Left kidney (tissue), 8 donors: ENCODE measurements at places on chromosomes 16 and 17. TPM values are rescaled to one million over a fixed set of nuclear protein-coding genes. Genes with fewer than 3 reads are reported as not detected.

GRCh38 chr17:50308666-50309065 is 34.4 kb downstream of the TMEM92 start:
- no peak for DNase-seq

Gene MFSD11
- polyA plus RNA-seq: 32.6 TPM

DNA sequence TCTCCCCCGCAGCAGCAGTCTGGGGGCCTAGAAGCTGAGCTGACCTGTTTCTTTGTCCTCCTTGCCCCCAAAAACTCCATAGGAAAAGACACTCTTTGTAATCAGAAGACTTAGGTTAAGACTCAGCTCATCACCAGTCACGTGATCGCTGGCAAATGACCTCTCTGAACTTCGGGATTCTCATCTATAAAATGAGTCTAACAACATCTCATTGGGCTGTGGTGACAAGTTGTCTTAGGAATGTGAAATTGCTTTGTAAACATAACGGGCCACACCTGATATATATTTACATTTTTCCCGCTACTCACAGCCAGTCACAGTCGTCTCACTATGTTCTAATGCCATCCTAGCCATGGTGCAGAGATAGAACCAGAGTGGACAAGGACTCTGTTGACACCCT is 86.0 kb upstream of the LHX1 start:
- no peak for DNase-seq

GRCh38 chr17:54992797-54993639 is 24.5 kb downstream of the STXBP4 start:
- peak; percentile 46 for DNase-seq

GRCh38 chr16:10338426-10338825 is 47.4 kb upstream of the ATF7IP2 start:
- no peak for DNase-seq

GRCh38 chr16:7182510-7183109 is 150.0 kb upstream of the RBFOX1 start:
- DNase-seq: peak; percentile 63

Gene PPP1R27
- 0.22 TPM for polyA plus RNA-seq

DNA sequence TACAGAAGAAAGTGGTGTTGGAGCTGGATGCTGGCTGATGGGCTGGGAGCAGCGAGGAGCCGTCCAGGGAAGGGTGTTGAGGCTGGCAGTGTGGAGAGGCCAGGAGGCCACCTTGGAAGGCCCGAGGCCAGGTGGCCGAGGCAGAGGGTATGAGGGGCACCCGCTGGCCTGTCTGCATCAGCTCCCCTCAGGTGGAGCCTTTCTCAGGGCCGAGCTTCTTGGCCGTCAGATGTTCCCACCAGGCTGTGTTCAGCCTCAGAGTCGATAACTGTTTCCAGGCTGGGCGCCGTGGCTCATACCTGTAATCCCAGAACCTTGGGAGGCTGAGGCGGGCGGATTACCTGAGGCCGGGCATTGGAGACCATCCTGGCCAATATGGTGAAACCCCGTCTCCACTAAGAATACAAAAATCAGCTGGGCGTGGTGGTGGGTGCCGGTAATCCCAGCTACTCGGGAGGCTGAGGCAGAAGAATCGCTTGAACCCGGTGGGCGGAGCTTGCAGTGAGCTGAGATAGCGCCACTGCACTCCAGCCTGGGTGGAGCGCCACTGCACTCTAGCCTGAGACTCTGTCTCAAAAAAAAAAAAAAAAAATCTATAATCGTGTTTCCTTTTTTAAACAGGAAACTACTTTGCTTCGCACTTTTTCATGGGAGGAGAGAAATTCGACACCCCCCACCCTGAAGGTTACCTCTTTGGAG is 25.3 kb downstream of the MGRN1 start:
- DNase-seq: no peak

Gene CD300C
- 0.18 TPM for polyA plus RNA-seq

GRCh38 chr17:7204336-7204735 is 15.3 kb downstream of the DLG4 start:
- no peak for DNase-seq

DNA sequence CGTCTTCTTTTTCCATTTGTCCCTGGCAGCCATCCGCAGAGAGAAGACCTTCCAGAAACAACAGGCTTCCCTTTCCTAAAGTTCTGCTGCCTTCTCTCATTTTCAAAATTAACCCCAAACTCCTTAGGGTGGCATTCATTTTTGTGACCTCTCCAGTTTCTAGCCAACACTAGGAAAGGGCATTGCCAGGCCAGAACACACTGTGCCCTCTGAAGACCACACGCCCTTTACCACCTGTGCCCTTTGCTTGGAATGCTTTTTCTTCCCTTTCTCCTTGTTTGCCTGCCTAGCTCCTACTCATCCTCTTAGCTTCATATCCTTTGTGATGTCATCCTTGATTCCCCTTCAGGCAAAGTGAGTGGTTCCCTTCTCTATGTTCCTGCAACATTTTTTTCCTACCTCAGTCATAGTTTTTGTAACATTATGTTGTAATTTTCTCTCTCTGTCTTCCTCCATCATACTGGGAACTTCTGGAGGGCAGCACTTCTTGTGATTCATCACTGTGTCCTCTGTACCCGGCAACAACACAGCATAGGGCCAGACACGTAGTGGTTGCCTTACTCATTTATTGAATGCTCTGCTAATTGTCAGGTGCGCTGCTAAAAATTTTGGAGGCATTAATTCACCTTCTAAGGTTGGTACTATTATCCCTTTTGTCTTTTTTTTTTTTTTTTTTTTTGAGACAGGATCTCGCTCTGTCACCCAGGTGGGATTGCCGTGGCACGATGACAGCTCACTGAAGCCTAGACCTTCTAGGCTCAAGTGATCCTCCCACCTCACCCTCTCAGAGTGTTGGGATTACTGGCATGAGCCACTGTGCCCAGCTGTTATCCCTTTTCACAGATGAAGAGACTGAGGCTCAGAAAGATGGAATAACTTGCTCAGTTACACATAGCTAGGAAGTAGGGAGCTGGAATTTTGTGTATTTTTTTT is 1.0 kb downstream of the KAT8 start:
- no peak for DNase-seq

GRCh38 chr17:19357761-19358160 is 4.8 kb downstream of the B9D1 start:
- no peak for DNase-seq

DNA sequence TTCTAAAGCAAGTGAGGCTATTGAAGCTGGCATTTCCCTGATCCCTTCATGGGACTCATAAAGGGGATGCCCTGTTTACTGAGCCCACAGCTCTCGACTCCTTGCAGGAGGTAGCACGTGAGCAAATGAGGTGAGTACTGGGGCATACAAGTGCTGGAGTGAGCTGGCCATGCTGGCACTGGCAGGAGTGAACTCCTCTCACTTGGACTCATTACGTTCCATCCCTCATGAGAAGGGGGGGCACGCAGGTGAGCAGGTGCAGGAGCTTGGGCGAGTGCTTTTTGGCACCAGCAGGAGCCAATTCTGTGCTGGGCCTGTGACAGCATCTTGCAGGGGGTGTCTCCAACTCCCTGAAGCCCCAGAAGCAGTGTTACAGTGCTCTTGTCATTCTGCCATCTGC is 337.1 kb upstream of the CA10 start:
- no peak for DNase-seq

- no peak for DNase-seq
These were observed 27.4 kb upstream of the HAS3 start for GRCh38 chr16:69078073-69078472.

Gene KRT27
- not detected for polyA plus RNA-seq

Gene GFER
- polyA plus RNA-seq: 23.1 TPM

Gene KCNG4
- 0.07 TPM for polyA plus RNA-seq

GRCh38 chr17:47611372-47612350 is 38.1 kb upstream of the KPNB1 start:
- DNase-seq: no peak

Gene PROCA1
- polyA plus RNA-seq: 10.4 TPM
